ENCODE measurements at places on chromosomes 6 and 20.

GRCh38 chr6:107720717-107721116, 103.4 kb downstream of the SCML4 start:
- DNase-seq: no peak

DNA sequence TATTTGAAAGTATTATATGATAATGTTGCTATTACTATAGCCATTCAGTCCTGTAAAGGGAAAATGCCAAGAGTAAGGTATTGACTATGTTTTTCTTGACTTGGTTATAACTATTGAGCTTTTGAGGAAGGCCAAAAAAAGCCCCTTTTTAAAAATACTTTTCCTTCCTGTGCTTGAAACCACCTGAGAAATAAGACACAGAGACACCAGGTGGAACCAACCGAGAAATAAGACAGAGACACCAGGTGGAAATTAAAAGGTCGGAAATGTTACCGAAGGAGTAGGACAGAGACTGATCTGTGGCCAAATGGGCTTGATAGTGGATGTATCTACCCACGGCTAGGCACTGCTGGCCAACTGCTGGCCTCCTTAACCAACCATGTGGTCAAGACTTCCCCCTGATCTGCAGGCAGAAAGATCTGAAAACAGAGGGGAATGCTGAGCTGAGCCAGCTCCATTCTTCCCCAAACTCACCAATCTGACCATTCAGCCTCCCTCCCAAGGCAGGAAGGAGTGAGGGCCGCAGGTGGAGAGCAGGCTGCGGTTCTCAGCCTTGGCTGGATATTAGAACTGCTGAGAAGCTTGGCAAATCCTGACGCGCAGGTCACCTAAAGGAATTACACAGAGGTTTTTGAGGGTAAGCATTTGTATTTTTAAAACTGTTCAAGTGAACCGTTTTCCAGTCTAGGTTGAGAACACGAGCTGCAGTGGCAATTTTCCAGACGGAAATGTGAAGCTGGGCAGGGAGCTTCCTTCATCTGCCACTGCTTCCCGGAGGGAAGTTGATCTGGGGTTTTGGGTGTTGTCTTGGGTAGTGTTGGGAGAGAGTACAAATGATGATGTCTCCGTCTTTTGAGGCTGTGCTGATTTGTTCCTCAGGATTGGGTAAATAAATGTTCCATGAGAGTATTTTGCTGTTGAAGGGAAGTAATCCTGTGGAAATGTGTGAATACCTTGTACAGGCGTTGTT, 121.7 kb upstream of the EXOC2 start:
- no peak for DNase-seq

GRCh38 chr20:32964575-32964974, 39.7 kb downstream of the SUN5 start:
- no peak for DNase-seq

- no peak for DNase-seq
Measured at GRCh38 chr6:156634048-156634447, 143.1 kb upstream of the ARID1B start.

- DNase-seq: no peak
Measured at GRCh38 chr6:46961232-46961631, 39.5 kb upstream of the ADGRF5 start.

- DNase-seq: peak; percentile 25
Measured at GRCh38 chr20:20463933-20464374, 96.0 kb downstream of the INSM1 start.

Data from SHP77 (cell line).